NCI-H82 (cell line): ENCODE measurements at places on chromosomes 5 and 9.
A peak's percentile ranks its signal among the peaks of the same experiment; 100 is the strongest.

DNA sequence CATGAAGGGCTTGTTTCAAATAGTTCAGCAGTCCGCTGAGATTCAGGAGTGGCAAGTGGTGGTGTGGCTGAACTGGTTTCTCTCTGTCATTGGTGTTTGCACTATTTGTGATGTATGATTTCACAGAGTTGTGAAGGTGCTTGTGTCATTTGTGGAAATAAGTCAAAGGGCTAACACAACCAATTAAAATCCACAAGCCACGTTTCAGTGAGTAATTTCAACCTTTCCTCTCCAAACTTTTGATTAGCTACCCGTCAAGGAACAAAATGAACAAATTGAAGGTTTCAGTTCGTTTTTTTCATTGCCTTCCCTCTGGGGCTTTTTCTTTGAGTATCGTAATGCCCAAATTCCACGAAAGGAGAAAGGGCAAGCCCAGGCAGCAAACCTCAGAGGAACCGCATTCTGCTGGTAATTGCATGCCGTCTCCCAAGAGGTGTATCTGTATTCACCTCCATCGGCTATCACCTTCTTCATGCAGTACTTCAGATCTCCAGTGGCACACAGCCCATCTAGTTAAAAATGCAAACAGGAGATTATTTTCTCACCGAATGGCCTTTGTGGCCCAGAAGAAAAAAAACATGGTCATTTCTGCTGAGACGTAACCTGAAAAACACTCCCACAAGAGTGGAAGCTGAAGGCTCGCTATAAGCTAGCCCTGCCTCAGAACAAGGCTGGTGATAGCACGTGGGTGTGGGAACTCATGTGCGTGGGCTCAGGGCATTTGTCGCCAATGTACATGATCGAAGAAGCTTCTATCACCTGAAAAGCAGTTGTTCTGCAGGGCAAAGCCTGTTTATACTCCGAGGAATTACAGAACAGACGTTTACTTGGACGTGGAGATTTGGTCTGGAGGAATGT, 197.1 kb downstream of the NR3C1 start:
- DNase-seq = no peak

DNA sequence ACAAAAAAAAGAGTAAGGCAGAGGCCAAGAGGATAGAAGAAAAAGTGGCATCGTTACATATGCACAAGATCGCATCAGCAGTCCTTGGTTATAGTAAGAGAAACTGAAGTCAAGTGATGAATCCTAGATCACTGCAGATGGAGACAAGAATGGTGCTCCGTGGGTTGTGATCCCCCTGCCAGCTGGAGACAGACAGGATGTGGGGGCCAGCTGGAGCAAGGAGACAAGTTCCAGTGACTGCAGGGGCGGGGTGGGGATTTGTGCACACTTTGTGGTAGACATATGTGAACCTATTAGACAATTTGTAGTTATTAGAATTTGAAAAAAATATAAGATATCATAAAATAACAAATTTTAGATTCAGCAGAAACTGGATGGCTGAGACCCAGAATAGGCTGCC, 697.9 kb upstream of the ADAMTS16 start:
- DNase-seq = no peak

GRCh38 chr5:118875131-118875530, 113.2 kb downstream of the DTWD2 start:
- DNase-seq = no peak

DNA sequence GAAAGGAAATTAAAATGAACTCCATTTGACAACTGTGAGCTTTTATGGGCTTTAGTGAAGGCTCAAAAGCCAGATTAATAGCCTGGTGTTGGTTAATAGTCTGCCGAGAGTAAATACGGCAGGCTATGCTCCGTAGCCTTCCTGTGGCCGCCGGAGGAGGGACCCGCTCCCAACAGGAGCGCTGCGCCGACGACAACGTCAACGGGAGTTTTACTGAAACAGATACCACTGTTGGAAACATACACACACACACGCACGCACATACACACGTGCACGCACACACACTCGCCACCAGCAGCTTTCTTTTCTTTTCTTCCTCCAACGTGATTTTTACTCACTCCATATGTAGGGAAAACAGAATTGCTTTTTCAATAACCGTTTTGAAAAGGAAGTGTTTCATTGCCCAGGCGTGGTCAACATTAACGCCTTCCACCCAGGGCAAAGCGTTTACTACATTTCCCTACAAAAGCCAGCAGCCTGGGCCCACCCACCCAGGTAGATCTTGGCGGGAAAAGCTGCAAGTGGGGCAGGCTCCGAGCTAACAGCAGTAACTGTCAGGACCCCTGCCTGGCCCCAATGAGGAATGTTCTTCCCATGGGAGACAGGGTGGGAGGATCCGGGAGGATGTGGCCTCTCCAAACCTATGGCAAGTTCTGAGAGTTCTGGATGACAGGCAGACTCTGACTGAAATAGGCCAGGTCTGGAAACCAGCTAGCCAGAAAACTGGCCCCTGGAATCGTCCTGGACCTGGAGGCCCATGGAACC, 72.3 kb downstream of the PAX5 start:
- DNase-seq = peak; percentile 52

- no peak for DNase-seq
Observed at GRCh38 chr9:104927216-104927911, 591 bp downstream of the ABCA1 start.

DNA sequence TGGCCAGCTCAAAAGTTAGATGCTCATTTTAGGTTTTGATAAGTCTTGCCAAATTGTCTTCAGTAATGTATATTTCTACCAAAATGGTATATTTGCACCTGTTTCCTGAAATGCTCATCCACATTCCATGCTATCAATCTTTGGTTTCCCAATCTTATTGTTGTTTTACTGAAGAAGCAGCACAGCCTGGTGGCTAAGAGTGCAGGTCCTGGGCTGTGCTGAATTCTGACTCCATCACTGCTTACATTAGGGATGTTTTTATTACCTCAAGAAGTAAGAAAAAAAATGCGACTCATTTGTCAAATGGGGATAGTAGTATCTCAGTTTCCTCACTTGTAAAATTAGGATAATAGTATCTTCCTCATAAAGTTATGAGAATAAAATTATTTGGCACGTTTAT, 13.6 kb upstream of the S100Z start:
- DNase-seq = no peak

DNA sequence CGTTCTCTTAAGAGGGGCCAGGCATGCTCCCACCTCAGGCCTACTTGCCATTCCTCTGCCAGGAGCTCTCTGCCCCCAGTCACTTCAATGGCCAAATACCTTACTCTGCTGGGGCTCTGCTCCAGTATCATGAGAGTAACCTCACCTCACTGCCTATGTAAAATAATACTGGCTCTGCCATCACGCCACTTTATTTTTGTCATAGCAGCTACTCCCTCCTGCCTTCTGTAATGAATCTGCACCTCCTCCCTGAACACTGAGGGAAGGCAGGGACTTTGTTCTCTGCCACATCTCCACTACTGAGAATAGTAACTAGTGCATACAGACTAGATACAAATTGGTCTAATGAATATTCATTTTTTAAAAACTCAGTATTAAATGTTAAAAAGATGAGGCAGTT, 33.8 kb downstream of the MACROH2A1 start:
- no peak for DNase-seq

DNA sequence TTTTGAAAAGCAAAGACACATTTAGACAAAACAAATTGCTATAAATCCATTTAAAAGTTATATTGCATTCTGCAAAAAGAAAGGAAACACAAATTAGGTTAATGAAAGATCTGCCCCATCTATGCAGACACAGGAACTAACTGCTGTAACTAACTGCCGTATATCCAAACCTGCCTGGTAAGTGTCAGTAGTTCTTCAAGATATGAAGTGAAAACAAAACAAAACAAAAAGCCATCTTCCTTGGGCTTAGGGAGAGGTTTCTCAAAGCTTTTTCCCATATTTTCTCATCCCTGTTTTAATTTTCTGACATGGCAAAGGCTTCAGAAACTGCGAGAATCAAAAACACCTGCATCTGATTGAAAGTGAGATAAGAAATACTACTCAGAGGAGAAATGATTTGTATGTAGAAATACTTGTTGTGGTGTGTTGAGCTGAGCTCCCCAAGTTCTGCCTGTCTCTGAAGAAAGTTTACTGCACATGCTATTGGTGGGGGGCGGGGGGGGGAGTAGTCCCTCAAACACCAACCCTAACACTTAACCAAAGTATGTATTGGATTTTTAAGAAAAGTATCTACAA, 750.5 kb downstream of the PTPRD start:
- no peak for DNase-seq

DNA sequence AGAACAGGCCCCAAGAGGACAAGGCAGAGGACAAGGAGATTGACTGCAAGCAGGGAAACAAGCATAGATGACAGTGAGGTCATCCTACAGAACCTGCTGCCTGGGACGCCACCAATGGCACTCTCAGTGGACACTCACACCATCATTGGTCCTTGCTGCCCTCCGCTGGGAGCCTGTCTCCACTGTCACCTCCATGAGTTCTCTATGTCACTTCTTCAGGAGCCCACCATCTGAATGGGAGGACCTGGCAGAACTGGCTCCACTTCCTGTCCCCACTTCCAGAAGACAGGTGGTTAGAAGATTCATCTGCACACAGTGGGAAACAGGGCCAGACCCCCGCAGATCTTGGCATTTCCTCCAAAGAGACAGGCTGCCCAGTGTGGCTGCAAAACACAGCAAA, 188.9 kb downstream of the HSD17B3 start:
- no peak for DNase-seq

GRCh38 chr5:72465601-72466563, 41.3 kb downstream of the ZNF366 start:
- DNase-seq = no peak

DNA sequence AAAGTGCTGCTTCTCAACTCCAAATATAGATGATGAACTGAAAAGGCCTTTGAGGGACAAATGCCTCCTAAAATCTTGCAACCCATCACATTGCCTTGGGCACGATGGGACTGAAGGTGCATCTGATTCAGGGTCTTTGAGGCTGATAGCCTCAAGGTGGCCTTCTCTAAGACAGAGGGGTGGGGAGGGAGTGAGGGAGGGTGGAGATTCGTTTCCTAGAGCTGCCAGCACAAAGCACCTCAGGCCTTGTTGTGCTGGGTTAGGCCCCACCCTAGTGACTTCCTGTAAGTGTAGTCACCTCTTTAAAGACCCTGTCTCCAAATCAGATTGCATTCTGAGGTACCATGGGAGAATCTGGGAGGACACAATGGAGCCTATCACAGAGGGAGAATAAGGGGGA, 57.1 kb downstream of the BARX1 start:
- no peak for DNase-seq

GRCh38 chr9:134968011-134968822, 50.5 kb upstream of the FCN1 start:
- peak; percentile 25 for DNase-seq

DNA sequence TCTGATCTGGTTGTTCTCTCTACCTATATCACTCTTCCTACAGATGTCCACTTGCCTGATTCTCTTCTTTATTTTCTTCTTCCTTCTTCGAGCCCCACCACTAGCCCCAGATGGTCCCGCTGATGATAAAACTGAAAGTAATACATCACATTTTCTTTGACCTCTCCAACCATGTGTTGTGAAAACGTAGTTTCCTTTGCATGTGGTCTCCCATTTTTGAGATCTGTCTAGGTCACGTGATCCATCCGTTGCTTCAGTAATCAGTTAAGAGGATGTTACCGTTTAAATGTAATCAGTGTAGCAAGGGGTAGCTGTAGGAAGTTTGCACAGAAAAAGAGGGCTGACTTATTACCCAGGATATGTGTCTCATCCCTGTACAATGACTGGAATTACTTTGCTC, 426.3 kb upstream of the TLE4 start:
- DNase-seq = no peak

DNA sequence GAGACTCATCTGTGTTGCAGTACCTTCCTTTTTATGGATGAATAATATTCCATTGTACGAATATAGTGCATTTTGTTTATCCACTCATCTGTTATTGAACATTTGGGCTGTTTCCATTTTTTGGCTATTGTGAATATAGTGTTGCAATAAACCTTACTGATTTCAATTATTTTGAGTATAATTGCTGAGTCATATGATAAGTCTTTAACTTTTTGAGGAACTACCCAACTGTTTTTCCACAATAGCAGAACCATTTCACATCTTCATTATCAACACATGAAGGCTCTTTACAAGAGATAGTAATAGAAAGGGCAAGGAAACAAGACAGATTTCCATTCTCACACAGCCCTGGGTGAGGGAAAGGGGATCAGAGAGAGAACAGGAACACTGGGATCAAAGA, 329.2 kb downstream of the RAB3C start:
- DNase-seq = no peak

DNA sequence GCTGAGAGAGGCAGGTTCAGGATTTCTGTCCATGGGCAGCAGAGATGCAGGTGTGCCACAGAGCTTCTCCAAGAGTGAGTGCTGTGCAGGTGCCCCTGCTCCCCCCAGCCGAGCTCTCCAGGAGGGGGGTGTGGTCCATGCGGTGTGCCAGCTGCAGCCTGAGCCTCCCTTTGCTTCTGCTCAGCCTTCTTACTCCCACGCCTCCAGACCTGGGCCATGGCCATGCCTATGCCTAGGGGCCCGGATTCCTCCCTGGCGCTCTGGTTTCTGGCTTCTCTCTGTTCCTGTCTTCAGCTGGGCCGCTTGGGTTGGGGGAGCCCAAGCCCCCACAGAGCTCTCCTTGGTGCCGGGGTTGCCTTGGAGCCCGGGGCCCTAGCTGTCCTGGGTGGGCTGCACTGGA, 133.3 kb downstream of the CACNA1B start:
- no peak for DNase-seq

DNA sequence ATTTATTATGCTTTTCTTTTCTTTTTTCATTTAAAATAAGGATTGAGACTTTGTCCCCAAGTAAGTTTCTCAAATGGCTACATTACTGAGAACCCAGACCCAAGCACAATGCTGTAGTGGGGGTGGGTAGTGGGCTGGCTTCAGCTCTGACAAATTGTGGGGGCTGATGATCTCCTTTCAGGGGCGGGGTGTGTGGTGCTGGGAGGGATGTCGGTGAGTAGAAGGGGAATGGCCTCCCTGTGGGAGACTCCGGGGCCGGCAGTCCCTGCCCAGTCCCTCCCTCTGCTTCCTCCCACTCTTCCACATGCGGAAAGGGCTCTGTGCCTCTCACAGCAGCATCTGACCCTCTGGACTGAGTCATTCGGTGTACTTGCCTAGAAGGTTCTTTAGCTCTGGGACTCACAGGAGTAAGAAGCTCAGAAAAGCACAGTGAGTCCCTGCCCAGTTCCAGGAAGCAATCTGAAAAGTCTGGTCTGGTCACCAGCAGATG, 14.3 kb downstream of the CD180 start:
- no peak for DNase-seq
